ENCODE measurements at places on chromosomes 1 and 21.

DNA sequence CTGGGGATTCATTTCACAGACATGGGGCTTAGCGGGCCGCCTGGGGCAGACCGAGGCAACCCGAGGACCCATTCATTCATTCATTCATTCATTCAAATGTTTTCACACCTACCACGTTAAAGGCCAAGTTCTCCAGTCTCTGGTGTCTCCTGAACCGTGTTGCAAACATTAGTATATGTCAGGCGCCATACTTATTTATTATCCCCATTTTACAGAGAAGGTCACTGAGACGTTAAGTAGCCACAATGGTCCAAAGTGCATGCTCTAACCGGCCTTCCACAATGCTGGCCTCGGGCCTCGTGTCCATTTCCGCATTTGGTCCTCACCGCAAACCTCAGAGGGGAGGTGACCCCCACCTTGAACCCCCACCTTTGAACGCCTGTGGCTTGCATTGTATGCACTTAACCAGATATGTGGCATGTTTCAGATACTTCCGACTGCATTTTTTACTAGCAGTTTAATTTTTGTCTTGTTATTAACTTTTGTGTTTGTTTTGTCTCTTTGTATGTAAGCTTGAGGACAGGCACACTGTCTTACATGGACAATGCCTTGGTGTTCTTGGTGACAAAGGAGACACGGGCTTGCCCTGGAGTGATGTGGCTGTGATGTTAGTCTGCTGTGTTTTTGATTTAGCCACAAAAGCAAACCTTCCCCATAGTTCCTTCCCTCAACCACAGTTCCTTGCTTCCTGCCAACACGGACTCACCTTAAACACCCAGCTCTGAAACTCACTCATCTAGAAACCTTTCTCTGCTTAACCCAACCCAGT, 1.2 kb upstream of the IFFO2 start:
- DNase-seq: no peak

- no peak for DNase-seq
These were observed 7.5 kb downstream of the IVNS1ABP start for GRCh38 chr1:185309566-185309965.

DNA sequence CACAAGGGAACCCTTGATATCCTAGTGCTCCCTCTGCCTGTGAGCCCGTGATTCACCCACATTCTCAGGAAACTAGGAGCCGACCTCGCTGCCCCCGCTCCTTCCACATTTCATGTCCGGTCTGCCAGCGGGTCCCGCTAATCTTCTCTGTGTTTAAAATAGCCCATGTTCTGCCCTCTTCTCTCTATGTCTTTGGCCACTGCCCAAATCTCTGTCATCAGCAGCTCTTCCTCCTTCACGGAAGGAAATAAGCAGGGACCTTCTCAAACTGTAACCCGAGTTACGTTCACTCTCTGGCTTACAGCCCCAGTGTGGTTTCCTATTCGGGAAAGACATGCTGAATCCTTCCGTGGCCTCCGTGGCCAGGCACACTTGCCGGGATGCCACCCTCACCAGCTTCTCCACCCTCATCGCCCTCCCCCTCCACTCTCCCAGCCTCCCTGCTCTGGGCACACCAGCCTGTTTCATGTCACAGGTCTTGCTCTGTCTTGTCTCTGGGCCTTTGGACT, 21.1 kb upstream of the UBXN10 start:
- DNase-seq: no peak

DNA sequence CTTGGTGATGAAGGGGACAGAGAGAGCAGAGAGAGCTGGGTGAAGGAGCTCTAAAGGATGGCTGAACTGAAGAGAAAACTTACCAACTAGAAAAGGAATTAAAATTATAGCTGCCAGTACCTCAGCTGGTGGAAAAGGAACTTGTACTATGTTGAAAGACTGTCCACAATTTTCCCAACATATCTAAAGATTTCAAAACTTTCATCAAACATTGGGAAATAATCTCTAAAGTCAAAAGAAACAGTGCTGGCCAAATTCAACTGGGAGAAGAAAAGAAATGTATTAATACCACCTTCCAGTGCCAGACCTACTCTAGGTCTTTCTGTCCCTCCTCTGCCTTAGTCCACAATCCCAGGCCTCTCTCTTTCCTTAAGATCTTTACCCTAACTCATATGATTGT, 6.1 kb downstream of the SMG5 start:
- no peak for DNase-seq

DNA sequence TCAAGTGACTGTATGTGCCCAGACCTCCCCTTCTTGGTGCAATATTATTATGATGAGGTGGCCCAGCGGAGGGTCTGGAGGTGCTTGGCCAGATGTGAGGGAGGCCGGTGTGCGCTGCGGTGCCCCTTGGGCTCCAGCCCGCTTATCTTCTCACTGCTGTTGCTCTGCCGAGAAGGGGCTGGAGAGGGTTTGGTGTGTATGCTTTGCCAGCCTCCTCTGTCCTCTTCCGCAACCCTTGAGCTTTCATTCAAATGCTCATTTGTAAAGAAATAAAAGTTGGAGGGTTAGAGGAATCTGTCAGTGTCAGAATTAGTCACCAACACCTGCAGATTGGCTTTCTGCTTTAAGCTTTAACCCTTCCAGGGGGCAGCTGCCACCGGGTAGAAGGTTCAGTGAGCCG, 19.7 kb downstream of the RNF220 start:
- DNase-seq: no peak

DNA sequence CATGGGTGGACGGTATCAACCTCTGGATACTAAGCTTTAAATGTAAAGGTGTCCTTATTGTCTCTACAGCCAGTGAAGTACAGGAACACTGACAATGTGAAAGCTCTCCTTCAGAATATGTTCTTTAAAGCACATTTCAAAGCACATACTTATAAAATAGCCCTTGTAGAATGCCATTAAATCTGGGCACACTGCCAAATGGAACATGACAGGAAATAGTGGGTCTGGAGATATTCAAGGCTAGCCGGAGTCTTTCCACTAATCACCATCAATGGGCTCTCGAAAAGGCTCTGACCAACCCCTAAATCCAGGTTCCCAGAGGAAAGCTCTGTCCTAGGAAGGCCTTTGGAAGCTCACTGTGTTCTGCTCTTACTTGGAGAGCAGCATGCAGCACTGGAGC, 46.6 kb downstream of the PLD5 start:
- no peak for DNase-seq

DNA sequence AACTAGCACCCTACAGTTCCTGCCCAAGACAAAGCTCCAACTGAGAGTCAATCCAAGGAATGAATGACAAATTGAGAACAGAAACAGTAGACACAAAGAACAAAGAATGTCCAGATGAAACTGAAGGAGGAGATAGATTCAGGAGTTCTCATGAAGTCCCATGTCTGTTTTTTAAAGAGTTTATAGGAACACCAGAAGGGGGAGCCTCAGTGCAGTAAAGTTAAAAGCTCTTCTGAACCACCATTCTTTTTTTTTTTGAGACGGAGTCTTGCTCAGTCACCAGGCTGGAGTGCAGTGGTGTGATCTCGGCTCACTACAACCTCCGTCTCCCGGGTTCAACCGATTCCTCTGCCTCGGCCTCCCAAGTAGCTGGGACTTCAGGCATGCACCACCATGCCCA, 323.6 kb downstream of the MRPL39 start:
- DNase-seq: no peak

GRCh38 chr1:103162360-103162759, 54.0 kb upstream of the COL11A1 start:
- no peak for DNase-seq

- DNase-seq: no peak
These were observed 14.7 kb downstream of the HYI start for GRCh38 chr1:43438953-43439581.
